Fibroblast of skin of left biceps (primary cell): ENCODE measurements at places on chromosomes 13 and 19.

- no peak for DNase-seq
Observed at GRCh38 chr13:21557995-21558394, 46.0 kb downstream of the MICU2 start.

DNA sequence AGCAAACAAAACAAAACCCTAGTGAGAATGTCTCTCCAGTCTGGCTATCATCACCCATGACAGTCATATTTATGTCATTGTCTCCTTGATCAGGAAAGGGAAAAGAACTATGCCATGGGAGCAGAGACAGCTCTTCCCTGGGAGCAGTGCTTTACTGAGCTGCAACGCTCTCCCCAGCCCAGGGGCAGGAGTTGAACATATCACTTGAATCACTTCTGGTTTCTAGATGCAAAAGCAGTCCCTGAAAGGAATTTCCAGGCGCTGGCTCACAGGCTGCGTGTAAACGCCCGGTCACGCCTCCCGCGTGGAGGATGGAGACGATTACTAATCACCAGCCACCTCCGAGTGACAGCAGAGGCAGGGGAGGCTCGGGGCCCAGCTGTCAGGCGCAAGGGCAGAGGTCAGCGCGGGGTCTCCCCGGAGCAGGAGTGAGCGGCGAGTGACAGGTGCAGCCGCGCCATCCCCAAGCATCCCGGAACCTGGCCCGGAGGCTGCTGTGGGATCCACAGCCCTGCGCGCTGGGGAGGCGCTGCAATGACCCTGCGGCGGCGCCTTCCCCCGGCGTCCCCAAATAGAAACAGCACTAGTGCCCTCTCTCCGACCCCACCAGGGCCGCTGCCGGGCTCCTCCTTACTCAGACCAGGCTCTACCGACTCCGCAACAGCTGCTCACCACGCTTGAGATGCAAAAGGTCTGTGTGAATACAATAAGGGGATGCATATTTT is 23.5 kb upstream of the DCLK1 start:
- no peak for DNase-seq

- DNase-seq, result no peak
Observed at GRCh38 chr19:42295342-42295741, 6.6 kb upstream of the PRR19 start.

GRCh38 chr19:42140125-42140754 is 8.0 kb upstream of the POU2F2 start:
- no peak for DNase-seq

DNA sequence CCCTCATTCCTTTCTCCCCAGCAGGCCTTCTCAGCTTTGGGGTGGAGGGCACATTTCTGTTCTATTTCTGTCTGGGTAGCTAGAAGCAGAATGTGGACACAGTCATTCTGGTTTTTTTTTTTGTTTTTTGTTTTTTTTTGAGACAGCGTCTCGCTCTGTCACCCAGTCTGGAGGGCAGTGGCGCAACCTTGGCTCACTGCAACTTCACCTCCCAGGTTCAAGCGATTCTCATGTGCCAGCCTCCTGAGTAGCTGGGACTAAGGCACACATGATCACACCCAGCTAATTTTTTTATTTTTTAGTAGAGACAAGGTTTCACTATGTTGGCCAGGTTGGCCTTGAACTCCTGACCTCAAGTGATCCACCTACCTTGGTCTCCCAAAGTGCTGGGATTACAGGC is 20.3 kb downstream of the CLPTM1 start:
- DNase-seq, result no peak

- DNase-seq, result no peak
Observed at GRCh38 chr13:51797664-51798488, 6.1 kb downstream of the DHRS12 start.

- no peak for DNase-seq
Observed at GRCh38 chr19:5466814-5467291, 11.6 kb downstream of the ZNRF4 start.

- no peak for DNase-seq
Observed at GRCh38 chr13:23488442-23488841, 54.9 kb upstream of the SACS start.

DNA sequence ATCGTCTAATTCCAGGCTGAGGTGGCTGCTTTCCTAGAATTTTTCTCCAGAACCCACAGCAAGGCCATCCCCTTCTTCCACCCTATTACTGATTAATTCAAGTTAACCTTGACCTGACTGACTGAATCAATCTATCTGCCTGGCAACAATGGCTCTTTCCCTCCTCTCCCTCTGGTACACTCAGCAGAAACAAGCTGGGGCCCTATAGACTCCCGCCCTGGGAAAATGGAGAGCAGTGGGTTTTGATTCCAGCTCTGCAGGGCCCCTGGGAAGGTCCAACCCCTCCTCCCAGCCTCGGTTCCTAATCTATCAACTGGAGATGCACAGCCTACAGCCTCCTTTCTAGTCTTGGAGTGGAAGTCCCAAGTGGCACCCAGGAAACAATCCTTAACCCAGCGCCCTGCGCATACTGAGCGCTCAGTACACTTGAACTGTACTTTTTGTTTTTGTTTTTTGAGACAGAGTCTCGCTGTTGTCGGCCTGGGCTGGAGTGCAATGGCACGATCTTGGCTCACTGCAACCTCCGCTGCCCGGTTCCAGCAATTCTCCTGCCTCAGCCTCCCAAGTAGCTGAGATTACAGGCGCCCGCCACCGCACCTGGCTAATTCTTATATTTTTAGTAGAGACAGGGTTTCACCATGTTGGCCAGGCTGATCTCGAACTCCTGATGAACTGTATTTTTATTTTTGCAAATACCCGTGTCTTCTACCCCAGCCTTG is 5.2 kb upstream of the C3 start:
- DNase-seq, result no peak

- DNase-seq, result peak; percentile 20
Observed at GRCh38 chr13:92994056-92994455, 232.6 kb upstream of the GPC6 start.
